T47D (cell line): ENCODE measurements at places on chromosomes 2 and 18.

DNA sequence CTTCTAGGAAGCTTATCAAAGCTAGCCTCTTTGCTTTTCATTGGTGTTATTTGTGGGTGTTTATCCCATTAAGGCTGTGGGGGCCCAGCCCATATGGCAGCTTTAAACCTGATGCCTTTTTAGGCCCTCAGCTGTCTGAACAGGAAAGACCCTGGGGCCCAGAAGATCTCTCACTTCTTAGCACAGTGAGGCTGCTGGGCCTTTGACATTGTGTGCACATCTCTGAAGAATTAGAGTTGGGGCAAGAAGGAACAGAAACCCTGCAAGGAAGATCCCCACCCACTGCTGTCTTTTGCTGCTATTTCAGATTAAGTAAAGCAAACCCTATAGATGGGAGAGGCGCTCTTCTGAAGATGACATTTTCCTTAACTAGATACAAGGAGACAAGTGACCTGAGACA, 250.0 kb downstream of the SMAD2 start:
- no peak for DNase-seq

DNA sequence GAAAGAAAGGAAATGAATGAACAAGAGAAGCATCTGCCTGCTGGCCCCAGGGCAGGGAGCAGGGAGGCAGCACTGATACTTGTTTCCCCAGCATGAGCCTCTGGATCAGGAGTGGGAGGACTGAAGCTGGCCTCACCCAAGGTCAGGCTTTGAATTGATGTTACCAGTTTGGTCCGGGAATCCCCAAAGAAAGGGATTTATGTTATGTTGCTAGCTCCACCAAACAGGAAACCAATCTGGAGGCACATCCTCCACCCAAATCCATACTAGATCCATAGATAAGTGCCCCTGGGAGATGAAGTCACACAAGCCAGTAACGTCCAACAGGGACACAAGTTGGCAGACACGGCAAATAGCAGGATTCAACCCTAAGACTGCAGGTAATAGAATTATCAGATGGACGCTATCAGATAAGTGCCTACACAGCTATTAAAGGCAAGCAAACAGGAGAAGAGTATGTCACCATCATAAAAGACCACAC, 85.9 kb downstream of the MTCL1 start:
- no peak for DNase-seq

GRCh38 chr2:121810959-121811853, 55.8 kb downstream of the TSN start:
- peak; percentile 72 for DNase-seq

- DNase-seq, result no peak
Observed at GRCh38 chr2:45241061-45241561, 231.9 kb upstream of the SIX2 start.
